Lower lobe of right lung (tissue), 2 donors: ENCODE measurements at places on chromosomes 7 and 10.

DNA sequence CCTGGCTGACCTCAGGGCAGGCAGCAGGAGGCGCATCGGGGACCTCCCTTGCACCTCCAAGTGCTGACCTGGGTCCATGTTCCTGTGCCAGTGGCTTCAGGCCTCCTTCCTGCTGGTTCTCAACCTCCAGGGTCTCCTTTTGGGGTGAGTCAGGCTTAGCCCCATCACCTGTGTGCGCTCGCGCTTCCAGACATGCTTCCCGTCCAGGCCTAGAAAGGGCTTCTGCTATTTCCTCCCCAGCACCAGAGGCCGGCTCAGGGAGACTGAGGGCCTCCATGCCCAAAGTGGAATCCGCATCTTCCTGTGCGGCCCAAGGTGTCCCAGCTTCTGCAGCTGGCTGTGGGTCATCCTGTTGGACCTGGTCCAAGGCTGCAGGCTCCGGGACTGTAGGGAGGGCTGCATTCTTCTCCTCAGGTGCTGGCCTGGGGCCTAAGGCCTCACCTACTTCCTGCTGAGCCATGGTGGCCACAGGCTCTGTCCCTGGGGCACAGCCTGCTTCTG is 5.9 kb downstream of the NACAD start:
- no peak for DNase-seq

DNA sequence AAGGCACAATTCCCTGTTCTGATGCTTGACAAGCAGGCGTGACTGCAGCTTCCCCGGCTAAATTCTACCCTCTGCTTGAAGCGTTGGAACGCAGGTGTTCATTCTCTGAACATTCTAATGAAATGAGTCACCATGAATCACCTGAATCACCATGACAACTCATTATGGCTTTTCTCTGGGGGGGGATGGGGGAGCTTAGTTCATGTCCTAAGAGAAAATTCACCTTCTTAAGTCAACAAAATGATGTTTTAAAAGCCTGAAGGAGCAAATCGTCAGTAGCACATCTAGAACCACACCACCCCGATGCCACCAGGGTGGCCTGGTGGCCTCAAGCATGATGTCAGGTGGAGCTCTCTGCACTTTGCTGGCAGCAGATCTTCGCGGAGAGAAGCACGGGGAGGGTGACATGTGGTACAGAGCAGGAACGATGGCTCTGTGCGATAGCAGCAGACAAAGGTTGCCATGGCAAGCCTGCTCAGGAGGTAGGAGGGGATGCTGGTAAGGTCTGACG is 33.7 kb downstream of the DDC start:
- DNase-seq, result no peak

GRCh38 chr7:8378349-8379019 is 54.9 kb upstream of the NXPH1 start:
- DNase-seq, result no peak

- DNase-seq, result peak; percentile 22
These were observed 43.8 kb upstream of the INPP5A start for GRCh38 chr10:132493756-132494290.

DNA sequence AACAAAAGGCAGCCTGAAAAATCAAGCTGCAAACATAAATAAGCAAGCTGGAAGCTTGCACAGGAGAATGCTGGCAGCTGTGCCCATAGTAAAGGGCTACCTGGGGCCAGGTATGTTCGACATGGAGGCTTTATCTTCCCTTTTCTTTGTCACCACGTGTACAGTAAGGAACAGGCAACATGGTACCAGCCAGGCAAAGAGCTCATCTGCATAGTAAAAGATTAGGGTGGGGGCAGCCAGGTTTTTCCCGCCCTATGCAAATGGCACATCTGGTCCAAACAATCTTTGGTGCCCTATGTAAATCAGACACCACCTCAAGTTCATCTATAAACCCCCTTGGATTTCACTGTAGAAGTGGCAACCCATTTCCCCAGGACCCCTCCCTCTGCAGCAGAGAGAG is 625.1 kb downstream of the TYW1 start:
- no peak for DNase-seq

DNA sequence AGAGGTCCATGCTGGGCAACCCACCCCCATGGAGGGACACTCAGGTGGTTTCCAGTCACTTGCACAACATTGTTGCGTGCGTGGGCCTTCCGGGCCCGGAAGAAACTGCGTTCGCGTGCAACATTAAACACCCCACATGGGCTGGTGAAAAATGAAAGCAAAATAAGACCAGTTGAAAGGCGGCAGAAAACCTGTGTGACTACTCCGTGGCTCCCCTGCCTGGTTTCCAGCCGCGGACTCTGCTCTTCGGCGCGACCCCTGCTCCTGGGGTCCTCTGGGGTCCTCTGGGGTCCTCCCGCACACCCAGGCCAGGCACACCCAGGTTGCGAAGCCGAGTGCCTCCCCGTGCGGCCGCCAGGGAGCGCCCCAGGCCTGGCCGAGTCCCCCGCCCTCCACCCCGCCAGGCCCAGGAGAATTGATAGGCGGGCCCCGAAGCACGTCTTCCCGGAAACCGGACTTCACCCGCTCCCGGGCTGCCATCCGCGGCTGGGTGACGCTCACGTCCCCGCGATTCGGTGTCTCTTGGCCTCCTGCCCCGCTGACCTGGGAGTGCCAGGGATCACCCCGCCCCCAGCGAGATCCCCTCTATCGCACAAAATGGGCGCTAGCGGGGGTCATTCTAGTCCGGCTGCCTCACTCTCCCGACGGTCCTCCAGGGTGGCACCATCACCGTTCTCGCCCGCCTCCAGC is 1.9 kb upstream of the SH2D4B start:
- peak; percentile 86 for DNase-seq

DNA sequence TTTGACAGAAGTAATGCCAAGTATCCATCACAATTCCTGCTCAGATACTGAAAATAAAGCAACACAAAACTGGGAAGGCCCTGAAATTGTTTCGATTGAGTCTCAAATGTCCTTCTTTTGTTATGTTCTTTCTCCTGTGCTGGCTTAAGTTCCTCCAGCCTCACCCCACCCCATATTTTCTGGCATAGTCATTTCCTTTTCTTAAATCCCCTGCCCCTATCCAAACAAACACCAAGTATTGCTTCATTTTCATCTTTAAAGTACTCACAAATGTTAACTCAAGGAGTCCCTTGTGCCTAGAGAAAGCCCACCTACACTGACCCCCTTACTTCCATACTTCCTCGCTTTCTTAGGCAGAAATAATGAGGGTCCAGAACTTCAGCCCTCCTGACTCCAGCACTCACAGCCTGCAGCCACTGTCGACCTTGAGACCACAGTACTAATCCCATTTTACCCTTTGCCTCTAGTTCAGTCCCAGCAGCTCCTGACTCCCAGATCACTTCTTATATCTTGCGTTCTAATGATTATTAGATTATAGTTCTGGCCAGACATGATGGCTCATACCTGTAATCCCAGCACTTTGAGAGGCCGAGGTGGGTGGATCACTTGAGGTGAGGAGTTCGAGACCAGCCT is 73.2 kb upstream of the ST8SIA6 start:
- DNase-seq, result no peak

DNA sequence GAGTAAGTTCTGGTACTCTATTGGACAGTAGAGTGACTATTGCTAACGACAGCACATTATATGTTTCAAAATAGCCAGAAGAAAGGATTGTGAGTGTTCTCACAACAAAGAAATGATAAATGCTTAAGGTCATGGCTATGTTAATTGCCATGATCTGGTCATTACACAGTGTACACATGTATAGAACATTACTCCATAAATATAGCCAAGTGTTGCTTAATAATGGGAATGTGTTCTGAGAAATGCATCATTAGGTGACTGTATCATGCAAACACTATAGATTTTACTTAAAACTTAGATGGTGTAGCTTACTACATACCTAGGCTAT is 19.6 kb downstream of the EPC1 start:
- no peak for DNase-seq

GRCh38 chr7:138602451-138602850 is 98.7 kb downstream of the SVOPL start:
- DNase-seq, result no peak

DNA sequence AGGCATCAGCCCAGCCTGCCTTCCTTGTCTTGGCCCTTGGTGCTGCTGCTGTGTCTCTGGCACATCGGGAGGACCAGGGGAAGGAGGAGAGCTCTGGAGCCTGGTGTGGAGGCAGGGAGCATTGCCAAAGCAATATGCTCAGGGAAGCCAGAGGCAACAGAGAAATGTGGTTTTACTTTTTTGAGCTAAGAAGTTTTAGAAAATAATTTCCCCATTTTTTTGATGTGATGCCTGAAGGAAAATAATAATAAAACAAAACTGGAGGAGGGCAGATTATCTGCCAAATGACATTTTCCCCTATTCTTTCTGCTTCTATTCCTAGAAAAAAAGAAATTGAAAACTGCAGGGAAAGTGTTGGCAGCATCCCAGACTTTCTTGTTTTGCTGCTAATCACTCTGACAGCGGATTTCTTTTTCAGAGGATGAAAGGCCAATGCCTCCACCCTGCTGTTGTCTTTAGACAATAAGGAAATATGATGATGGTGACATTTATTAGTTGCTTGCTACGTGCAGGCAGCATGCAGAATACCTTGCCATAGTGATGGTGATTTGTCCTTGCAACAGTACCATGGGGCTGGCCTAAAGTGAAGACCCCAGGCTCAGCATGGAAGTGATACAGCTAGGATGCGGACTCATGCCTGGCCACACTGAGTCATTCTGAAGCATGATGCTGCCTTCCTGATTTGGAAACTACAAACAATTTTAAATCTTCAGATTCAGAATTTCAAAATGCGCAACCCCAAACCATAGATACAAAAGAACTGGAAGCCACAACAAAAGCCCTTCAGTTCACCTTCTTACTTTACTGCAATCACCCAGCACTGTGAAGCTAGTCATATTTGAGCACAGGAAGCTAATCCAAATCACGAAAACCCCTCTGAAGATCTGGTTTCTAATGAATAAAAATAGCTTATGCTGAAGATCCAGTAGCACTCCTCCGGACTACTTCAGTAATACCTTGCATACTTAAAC is 260.2 kb upstream of the TMEM72 start:
- no peak for DNase-seq

GRCh38 chr7:26185131-26185843 is 15.3 kb downstream of the HNRNPA2B1 start:
- DNase-seq, result no peak
